ENCODE measurements at places on chromosomes 4 and X. TPM values are rescaled to one million over a fixed set of nuclear protein-coding genes. Genes with fewer than 3 reads are reported as not detected.
A peak's percentile ranks its signal among the peaks of the same experiment; 100 is the strongest.

- H3K4me3 ChIP-seq: no peak overlapping the region
- no peaks in the 10 kb centered on the region for H3K36me3 ChIP-seq
- H3K4me1 ChIP-seq: peaks cover 14% of the 10 kb centered on the region
Observed at GRCh38 chr4:145830699-145831098, 107.9 kb downstream of the ZNF827 start.

DNA sequence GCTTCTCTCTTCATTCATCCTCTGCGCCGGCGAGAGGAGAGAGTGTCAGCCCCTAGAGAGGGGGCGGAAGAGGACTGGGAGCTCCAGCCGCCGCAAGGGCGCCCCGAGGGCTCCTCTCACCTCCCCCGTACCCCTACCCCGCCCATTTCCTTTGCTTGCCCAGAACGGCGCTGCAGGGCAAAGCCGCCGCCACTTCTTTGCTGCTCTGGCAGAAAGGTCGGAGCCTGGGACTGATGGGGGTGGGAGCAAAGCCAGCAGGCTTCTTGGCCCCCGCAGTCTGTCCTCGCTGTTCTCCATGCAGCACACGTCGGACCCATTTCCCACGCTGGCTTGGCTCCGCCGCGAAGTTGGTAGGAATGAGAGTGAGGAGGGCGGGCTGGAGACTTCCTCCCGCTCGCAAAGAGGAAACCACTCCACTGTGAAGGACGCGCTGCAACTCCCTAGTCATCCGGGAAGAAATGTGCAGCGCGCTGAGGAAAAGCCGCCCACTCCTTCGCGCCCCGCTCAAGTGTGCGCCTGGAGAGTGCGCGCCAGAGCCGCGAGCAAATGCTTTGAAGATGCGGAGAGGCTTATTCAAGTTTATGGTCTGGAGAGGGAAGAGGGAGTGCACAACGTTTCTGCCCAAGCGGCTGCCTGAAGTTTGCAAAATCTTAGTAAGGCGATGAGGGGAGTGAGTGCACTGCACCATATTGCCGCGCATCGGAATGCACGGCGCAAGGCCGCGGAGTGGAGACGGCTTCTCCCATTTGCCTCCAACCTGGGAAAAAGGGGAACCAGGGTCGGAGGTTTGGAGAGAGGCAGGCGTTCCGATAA lies 2.8 kb upstream of the PCDH7 start:
- peaks cover 60% of the 10 kb centered on the region for H3K27me3 ChIP-seq
- peak; percentile 24 for DNase-seq
- peak overlapping the region; percentile 60 for H3K4me3 ChIP-seq
- peak overlapping the region; percentile 84 for H3K27ac ChIP-seq
- peaks cover 26% of the 10 kb centered on the region for H3K4me1 ChIP-seq

- no peaks in the 10 kb centered on the region for H3K36me3 ChIP-seq
- no peak overlapping the region for H3K4me3 ChIP-seq
- H3K27me3 ChIP-seq: no peaks in the 10 kb centered on the region
- no peak for DNase-seq
- H3K27ac ChIP-seq: no peak overlapping the region
Observed at GRCh38 chrX:118534716-118535493, 39.3 kb downstream of the DOCK11 start.

GRCh38 chr4:186807808-186808629 lies 84.4 kb upstream of the FAT1 start:
- H3K27ac ChIP-seq: no peak overlapping the region
- no peaks in the 10 kb centered on the region for H3K4me1 ChIP-seq
- H3K27me3 ChIP-seq: no peaks in the 10 kb centered on the region
- DNase-seq: no peak

- H3K36me3 ChIP-seq: peaks cover 16% of the 10 kb centered on the region
- peak overlapping the region; percentile 77 for H3K4me3 ChIP-seq
- H3K27me3 ChIP-seq: no peaks in the 10 kb centered on the region
- H3K27ac ChIP-seq: peak overlapping the region; percentile 94
Observed at GRCh38 chr4:75512386-75513211, 1.6 kb downstream of the RCHY1 start.

GRCh38 chrX:151974336-151975227 lies at the start of gene GABRE:
TSS of gene GABRE (minus strand) at chrX:151974676. CDS start at chrX:151974625, 51 bp downstream.
- peaks cover 3% of the 10 kb centered on the region for H3K4me1 ChIP-seq
- H3K36me3 ChIP-seq: no peaks in the 10 kb centered on the region
- H3K4me3 ChIP-seq: peak within 1 kb of the TSS; percentile 64
- H3K27ac ChIP-seq: peak within 1 kb of the TSS; percentile 74
- H3K27me3 ChIP-seq: no peaks in the 10 kb centered on the region
- DNase-seq: peak; percentile 53

DNA sequence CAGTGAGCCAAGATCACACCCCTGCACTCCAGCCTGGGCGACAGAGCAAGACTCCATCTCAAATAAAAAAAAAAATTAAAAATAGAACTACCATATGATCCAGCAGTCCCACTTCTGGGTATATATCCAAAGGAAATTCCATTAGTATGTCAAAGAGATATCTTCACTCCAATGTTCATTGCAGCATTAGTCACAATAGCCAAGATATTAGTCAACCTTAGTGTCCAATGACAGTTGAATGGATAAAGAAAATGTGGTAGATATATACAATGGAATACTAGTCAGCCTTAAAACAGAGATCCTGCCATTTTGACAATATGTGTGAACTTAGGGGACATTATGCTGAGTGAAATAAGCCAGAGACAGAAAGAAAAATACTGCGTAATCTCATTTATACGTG lies 49.4 kb downstream of the C4orf46 start:
- H3K4me3 ChIP-seq: no peak overlapping the region
- H3K4me1 ChIP-seq: peaks cover 5% of the 10 kb centered on the region
- no peaks in the 10 kb centered on the region for H3K36me3 ChIP-seq

- no peak overlapping the region for H3K27ac ChIP-seq
- no peaks in the 10 kb centered on the region for H3K36me3 ChIP-seq
- DNase-seq: no peak
- H3K27me3 ChIP-seq: peaks cover 5% of the 10 kb centered on the region
Observed at GRCh38 chr4:76504613-76505465, 69.8 kb downstream of the SHROOM3 start.

DNA sequence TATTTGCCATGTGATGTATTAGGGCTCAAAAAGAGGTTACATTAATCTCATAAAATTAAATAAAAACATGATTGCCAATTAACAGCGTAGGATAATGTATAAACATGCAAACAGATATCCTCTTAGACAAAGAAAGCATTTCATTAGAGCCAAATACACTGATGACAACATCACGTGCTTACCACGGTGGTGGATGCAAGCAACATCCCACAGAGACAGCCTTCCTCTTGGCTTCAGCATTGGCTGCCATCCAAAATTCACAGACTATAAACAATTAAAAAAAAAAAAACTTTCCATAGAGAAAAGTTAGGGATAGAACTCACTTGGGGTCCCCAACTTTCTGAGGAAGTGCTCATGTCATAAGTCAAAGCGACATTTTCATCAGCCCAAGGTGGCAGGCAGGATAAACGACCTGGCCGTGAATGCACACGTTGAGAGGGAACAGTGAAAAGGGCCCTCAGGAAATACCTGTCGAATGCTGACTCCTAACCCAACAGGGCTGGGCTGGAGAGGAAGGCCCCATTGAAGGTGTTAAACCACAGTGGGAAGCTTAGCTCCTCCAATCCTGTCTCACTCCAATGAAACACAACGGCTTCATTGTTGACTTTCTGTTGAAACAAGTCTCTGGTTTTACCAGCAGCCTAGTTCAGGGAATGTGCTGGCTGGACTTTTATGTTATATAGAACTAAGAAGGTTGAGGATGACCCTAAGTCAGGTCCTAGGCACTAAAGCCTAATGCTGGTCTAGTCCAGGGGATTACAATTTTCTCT lies 48.4 kb downstream of the IDS start:
- no peak overlapping the region for H3K4me3 ChIP-seq
- no peaks in the 10 kb centered on the region for H3K4me1 ChIP-seq
- H3K36me3 ChIP-seq: no peaks in the 10 kb centered on the region
- no peak for DNase-seq

TMSB15C gene
- polyA plus RNA-seq: 0.14 TPM

NAP1L2 gene
- 0.20 TPM for polyA plus RNA-seq

FAAH2 gene
- 0.95 TPM for polyA plus RNA-seq

GRPR gene
- not detected for polyA plus RNA-seq

All from heart right ventricle (tissue), 16 donors.